Neural crest cell (in vitro differentiated cells): ENCODE measurements at places on chromosomes 2 and 18. TPM values are rescaled to one million over a fixed set of nuclear protein-coding genes. Genes with fewer than 3 reads are reported as not detected.

TBC1D8 gene
- total RNA-seq, result 7.8 and 8.8 TPM in 2 replicates

IRS1 gene
- 14.8 and 15.1 TPM in 2 replicates for total RNA-seq

SCYGR4 gene
- total RNA-seq, result not detected in 2 replicates

- DNase-seq, result no peak
Measured at GRCh38 chr2:110796716-110797301, 64.4 kb downstream of the ACOXL start.

- DNase-seq, result no peak
Measured at GRCh38 chr2:8477552-8478470, 204.0 kb upstream of the ID2 start.

DNA sequence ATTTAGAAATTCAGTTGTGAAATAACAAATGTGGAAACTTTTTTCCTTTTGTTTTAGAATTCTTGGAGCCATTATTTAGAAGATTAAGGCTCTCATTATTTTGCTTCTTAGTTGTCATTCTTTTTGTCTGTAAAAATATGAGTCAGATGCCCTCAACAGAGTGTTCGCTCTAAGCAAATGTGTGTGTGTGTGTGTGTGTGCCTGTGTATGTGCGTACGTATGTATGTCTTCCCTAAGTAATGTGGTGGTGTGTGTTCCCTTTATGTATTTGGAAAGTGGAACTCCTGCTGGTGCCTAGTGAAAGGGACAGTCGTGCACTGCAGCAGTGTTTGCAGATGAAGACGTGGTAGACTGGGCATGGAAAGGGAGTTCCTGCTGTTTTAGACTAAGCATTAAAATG, 27.5 kb downstream of the ZNF407 start:
- no peak for DNase-seq

DNA sequence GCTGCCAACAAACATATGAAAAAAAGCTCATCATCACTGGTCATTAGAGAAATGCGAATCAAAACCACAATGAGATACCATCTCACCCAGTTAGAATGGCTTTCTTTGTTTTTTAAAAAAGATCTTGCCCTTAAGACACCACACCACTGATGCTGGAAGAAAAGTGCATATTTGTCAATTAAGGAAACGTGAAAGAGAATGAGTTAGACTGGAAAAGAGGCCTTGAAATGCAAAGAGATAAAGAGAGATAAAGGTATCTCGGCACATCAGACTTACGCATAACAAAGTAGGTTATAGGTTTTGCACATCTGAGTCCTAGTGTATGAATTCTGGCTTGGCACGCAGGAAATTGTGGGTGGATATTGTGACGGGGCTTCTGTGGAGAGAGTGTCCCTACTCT, 149.5 kb downstream of the MTX2 start:
- DNase-seq, result no peak

DNA sequence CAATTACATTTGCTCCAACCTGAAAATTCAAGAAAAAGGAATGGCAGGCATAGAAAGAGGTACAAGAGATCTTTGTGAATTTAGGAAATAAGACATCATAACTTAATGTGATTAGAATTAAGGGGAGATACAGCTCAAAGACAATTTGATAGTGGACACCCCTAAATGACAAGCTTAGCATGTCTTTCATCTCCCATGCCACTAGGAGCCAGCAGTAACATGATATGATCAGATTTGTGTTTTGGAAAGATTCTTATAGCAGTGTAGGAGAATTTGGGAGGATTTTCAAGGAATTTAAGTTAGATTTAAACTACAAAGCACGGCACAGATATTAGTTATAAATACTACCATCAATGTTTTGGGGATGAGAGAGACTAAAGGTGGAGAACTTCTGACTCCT, 340.8 kb downstream of the RDH14 start:
- DNase-seq, result no peak

DNA sequence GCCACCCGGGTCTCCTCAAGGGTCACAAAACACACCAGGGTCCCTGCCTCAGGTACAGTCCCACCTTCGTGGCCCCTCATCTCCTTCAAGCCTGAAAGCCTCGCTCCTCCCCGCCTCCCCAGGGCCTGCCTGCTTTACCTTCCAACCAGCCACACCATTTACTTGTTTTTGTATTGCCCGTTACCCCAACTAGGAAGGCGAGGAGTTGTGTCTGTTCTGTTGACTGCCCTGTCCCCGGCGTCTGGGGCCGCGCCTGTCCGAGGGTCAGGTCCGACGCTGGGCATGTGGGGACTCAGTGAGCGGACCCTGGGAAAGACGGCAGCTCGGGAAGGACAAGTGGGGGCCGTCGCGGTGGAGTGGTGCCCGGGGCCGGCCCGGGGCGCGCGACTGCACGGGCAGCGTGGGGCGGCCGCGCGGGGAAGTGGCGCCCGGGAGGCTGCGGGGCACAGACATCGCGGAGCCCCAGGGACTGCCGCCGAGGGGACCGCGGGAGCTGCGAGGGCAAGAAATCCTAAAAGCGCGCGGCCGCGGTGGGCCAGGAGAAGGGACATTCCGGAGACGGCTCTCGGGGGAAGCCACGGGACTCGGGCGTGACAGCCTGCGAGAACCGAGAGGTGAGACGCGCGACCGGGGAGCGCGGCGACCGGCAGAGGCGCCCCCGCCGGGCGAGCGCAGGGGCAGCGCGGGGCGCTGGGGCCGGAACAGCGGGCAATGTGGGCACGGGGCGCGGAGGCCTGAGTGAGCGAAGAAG, 797 bp upstream of the GRHL1 start:
- DNase-seq, result peak; percentile 43

DNA sequence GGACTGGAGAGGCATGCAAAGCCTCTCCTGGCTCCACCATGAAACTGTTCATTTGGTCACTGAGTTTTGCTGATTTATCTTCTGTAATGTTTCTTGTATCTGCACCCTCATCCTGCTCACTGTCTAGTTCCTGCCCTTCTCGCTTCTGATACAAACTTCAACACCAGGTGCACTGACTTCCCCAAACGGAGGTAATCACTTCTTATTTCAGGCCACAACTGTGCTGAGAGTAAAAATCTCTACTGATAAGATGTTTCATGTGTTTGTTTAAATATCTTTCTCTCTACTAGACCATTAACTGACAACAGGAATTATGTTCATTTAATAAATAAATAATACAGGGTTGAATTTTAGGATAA, 10.9 kb upstream of the NT5C1B start:
- DNase-seq, result no peak
